Activated CD8-positive, alpha-beta memory T cell treated with anti-CD3 and anti-CD28 coated beads, Interleukin-2, amount 10 ng/mL, durations not matched to agents 7 days and 5 days (primary cell): ENCODE measurements at places on chromosomes 6 and 20. TPM values are rescaled to one million over a fixed set of nuclear protein-coding genes. Genes with fewer than 3 reads are reported as not detected.

Gene SAPCD1
- 19.2 TPM for total RNA-seq

Gene PTK6
- total RNA-seq: 0.53 TPM

Gene TGM2
- 0.35 TPM for total RNA-seq

Gene MOXD1
- total RNA-seq: 0.45 TPM

Gene RNF144B
- 1.6 TPM for total RNA-seq

Gene HTR1E
- total RNA-seq: not detected

Gene MLIP
- total RNA-seq: not detected

DNA sequence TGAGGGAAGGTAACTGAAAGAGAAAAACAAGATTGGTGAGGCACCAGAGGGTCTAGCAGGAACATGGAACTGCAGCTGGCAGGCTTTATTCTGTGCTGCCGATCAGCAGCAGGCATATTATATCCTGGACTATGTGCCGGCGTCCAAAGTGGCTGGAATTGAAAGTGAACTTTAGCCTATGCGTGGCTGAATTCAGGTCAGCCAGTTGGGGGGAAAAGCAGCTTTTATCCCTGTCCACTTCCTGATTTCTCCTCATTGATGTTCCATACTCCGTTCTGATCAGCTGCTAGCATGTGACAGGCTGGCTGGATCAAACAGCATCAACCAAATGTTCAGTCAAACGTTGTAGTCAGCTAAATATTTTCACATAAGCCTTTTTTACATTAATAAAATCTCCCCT lies 99.0 kb downstream of the CAP2 start:
- no peaks in the 10 kb centered on the region for H3K36me3 ChIP-seq
- H3K27ac ChIP-seq: no peak overlapping the region
- H3K27me3 ChIP-seq: peaks cover 21% of the 10 kb centered on the region

DNA sequence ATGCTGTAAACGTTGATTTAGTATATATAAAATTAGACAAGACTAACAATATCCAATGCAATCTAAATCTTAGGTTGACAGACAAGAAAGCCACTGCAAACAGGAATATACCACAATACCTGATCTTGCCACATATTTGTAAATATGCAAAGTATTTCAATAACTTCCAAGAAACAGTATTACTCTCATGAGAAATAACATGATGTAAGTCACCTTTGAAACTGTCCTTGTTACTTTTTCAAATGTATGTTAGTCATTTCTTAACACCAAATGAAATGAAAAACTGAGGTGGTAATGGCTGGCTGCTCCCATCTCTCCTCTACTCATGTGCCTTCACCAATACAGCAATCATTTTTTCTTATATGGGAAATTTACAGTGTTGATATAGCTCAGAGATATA lies 118.7 kb downstream of the ATG5 start:
- H3K4me1 ChIP-seq: peaks cover 22% of the 10 kb centered on the region
- no peak for DNase-seq
- no peak overlapping the region for H3K4me3 ChIP-seq

DNA sequence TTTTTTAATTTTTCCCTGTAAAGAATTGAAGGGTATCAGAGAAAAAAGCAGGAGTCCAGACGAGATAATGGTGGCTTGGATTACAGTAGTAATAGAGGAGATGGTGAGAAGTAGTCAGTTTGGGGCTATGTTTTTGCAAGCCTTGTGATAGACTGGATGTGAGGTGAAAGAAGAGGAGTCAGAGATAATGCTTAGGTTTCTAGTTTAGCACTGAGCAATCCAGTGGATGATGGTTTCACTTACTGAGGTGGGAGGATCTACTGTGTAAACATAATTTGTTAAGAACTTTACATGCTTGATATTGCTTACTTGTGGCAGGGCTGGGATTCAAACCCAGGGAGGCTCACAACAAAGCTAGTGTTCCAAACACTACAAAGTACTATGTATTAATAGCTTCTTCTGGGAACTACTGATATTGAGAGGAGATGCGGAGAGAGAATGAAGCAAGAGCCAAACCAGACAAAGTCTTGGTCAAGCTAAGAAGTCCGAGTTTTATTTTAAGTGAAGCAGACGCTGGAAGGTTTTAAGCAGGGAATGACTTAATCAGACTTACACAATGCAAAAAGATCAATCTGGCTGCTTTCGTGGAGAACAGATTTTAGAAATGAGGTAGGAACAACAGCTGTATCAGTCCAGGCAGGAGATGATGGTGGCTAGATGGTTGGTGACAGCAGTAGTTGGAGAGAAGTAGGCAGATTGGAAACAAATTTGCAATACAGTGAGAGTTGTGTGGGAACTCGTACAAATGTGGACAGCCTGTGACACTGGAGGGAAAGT lies 58.0 kb downstream of the ZFAND3 start:
- H3K36me3 ChIP-seq: peaks cover 9% of the 10 kb centered on the region
- H3K4me1 ChIP-seq: peaks cover 11% of the 10 kb centered on the region
- H3K27ac ChIP-seq: no peak overlapping the region
- DNase-seq: no peak
- H3K4me3 ChIP-seq: no peak overlapping the region

DNA sequence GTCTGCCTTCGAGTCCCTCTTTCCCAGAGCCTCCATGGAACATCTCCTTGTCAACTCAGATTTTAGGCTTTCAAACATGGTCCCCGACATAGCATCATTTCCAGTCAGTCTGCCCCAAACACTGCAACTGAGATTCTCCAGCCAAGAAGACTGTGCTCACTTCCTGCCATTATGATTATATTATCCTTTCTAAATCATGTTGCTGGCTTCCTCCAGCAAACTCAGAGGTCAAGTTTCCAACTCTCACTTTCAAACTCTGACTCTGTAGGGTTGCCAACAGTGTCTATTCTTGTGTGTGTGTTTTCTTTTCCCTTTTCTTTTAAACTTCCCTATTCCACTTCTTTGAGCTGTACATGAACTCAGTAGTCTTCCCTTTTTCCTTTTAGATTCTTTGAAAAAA lies 61.2 kb upstream of the TRAF3IP2 start:
- H3K36me3 ChIP-seq: peaks cover 50% of the 10 kb centered on the region
- DNase-seq: no peak
- H3K4me3 ChIP-seq: no peak overlapping the region
- no peaks in the 10 kb centered on the region for H3K27me3 ChIP-seq
- H3K27ac ChIP-seq: peak overlapping the region; percentile 25
- peaks cover 3% of the 10 kb centered on the region for H3K4me1 ChIP-seq

- H3K4me1 ChIP-seq: no peaks in the 10 kb centered on the region
- DNase-seq: no peak
- no peak overlapping the region for H3K27ac ChIP-seq
- H3K36me3 ChIP-seq: no peaks in the 10 kb centered on the region
These were observed 99.4 kb downstream of the SLC35B3 start for GRCh38 chr6:8335896-8336295.

DNA sequence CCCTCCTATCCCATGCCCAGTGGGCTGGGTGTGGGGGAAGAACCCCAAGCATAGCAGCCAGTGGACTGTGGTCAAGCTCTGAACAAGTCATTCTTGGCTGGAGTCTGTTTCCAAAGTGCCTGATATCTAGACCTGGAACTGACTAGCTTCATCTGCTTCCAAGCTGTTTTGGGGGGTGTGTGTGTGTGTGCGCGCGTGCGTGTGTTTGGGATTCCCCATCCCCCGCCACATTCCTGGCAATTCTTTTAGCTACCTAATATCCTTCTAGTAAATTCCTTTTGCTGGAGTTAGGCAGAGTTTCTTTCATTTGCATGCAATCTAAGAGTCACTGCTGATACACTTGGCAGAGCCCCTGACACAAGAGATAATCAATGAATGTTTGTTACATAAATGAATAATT lies 7.8 kb downstream of the PAK5 start:
- H3K4me1 ChIP-seq: no peaks in the 10 kb centered on the region
- H3K27me3 ChIP-seq: no peaks in the 10 kb centered on the region
- H3K36me3 ChIP-seq: no peaks in the 10 kb centered on the region
- H3K4me3 ChIP-seq: no peak overlapping the region
- DNase-seq: no peak

- no peaks in the 10 kb centered on the region for H3K36me3 ChIP-seq
- H3K27me3 ChIP-seq: no peaks in the 10 kb centered on the region
- no peak overlapping the region for H3K4me3 ChIP-seq
- no peaks in the 10 kb centered on the region for H3K4me1 ChIP-seq
- no peak overlapping the region for H3K27ac ChIP-seq
- DNase-seq: no peak
These were observed 62.4 kb downstream of the TFAP2C start for GRCh38 chr20:56691325-56691998.

- peaks cover 19% of the 10 kb centered on the region for H3K27me3 ChIP-seq
These were observed 86.2 kb downstream of the KCNB1 start for GRCh38 chr20:49396230-49396629.

DNA sequence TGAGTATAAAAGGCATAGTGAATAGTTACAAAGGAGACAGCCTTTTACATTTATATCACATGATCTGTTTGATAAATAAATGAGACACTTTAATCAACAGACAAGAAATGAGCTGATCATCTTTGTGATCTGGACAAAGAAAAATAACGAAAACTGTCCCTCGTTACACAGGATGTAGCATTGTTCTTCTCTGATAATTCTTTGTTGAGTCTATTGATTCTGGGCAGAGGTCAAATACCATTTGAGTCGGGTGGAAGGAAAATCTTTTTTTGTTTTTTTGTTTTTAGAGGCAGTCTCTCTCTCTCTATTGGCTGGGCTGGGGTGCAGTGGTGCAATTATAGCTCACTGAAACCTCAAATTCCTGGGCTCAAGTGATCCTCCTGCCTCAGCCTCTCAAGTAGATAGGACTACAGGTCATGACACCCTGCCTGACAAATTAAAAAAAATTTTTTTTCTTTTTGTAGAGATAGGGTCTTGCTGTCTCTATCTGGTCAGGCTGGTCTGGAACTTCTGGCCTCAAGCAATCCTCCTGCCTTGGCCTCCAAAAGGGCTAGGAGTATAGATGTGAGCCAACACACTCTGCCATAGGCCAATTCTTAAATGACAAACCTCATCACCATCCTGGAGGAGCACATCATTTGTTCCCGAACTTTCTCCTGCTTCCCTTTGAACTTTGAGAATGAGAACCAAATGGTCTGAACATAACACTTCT lies 41.8 kb downstream of the CCDC170 start:
- DNase-seq: no peak
- no peaks in the 10 kb centered on the region for H3K4me1 ChIP-seq
- no peak overlapping the region for H3K27ac ChIP-seq
- H3K27me3 ChIP-seq: peaks cover 13% of the 10 kb centered on the region

DNA sequence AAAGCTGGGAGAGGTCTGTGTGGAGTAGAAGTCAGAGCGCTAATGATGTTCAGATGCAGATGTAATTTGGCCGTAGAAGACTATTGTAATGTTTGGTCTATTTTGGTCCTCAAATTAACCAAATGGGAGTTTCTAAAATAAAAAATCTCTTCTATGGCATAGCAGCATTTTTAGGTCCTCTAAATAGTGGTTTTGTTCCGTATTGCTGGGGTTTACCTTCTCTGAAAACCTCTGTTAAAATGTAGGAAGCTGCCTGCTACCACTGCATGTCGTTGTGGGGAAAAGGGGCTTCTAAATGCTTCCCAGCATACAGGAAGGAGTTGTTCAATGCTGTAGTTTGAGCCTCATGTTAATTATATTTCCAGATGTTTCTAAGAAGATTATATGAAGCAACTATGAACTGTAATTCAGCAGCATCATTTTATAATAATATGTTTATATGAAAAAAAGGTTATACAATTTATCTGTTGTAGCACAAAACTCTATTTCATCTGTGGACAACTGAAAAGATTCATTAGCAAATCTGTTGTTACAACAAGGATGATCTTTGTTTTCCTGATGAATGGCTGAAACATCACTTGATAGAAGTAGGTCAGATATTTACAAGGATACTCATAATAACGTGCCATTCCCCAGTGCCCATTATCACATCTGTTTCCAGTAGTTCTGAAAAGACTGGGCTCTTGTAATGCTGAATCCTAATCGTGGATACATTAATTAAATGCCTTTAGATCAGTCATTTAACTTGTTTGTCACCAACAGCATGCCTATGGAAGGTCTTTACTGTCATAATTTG lies 256.6 kb downstream of the TBC1D7 start:
- no peak overlapping the region for H3K27ac ChIP-seq
- peaks cover 19% of the 10 kb centered on the region for H3K27me3 ChIP-seq
- no peak overlapping the region for H3K4me3 ChIP-seq
- H3K4me1 ChIP-seq: no peaks in the 10 kb centered on the region
- DNase-seq: no peak

DNA sequence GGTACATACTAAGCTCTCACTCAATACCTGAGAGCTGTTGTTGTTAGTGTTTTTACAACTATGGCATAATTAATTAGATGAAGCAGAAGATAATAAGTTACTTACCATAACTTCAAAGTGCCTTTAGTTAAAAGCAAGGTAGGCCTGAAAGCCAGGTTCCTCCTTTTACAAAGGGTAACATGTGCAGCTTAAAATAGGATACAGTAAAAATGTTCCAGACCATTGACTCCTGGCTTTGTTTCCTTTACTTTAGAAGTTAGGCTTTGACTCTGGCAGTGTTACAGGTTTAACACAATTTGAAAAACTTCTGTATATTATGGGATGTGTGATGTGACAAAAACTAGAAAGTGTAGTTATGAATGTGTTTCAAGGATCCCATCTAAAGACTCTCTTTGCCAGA lies 522.5 kb downstream of the EPM2A start:
- peaks cover 11% of the 10 kb centered on the region for H3K4me1 ChIP-seq
- no peak for DNase-seq
- H3K36me3 ChIP-seq: no peaks in the 10 kb centered on the region
- H3K27ac ChIP-seq: no peak overlapping the region

- H3K36me3 ChIP-seq: no peaks in the 10 kb centered on the region
- no peak for DNase-seq
- no peaks in the 10 kb centered on the region for H3K4me1 ChIP-seq
- peaks cover 4% of the 10 kb centered on the region for H3K27me3 ChIP-seq
These were observed 197.8 kb downstream of the OGFRL1 start for GRCh38 chr6:71486461-71486860.

- no peaks in the 10 kb centered on the region for H3K27me3 ChIP-seq
- H3K4me3 ChIP-seq: no peak overlapping the region
These were observed 20.4 kb downstream of the ACSS1 start for GRCh38 chr20:25037288-25038102.

- H3K4me3 ChIP-seq: no peak overlapping the region
- no peak overlapping the region for H3K27ac ChIP-seq
- no peaks in the 10 kb centered on the region for H3K27me3 ChIP-seq
- peaks cover 4% of the 10 kb centered on the region for H3K36me3 ChIP-seq
- DNase-seq: no peak
These were observed 11.1 kb downstream of the TMEM200A start for GRCh38 chr6:130376936-130377335.

GRCh38 chr6:155509743-155510475 lies 54.3 kb upstream of the NOX3 start:
- no peak for DNase-seq
- no peaks in the 10 kb centered on the region for H3K36me3 ChIP-seq
- no peaks in the 10 kb centered on the region for H3K4me1 ChIP-seq
- H3K27ac ChIP-seq: no peak overlapping the region
- peaks cover 10% of the 10 kb centered on the region for H3K27me3 ChIP-seq

DNA sequence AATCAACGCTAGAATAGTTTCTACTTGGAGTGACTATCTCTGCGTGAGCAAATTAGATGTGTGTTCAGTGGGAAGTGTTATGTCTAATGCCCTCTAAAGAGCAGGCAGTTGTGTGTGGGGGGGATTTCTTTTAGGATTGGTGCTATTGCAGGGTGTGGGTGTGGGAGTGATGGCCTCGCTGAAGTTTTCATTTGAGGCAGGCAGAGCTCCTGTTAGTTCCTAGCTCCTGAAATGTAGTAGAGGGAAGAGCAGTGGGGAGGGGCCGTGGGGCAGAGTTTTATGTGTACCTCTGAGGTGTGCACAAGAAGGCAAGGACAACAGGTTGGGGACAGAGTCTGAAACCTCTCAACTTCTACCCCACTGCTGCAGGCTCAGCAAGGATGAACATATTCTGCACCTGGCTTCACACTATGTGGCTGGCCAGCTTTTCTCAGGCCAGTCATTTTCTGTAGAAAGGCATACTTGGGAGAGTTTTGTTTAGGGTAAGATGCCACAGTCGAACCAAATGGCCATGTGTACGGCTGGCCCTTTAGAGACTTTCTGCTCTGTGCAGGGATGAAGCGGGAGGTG lies 229.2 kb upstream of the SUPT3H start:
- H3K36me3 ChIP-seq: peaks cover 12% of the 10 kb centered on the region
- no peak overlapping the region for H3K27ac ChIP-seq
- DNase-seq: no peak
- H3K4me1 ChIP-seq: peaks cover 28% of the 10 kb centered on the region
